Activated CD8-positive, alpha-beta T cell treated with anti-CD3 and anti-CD28 coated beads for 36 hours (primary cell): ENCODE measurements at places on chromosomes 2 and 18.

GRCh38 chr2:26905341-26906198 lies 57.6 kb downstream of the DPYSL5 start:
- H3K4me1 ChIP-seq, result no peaks in the 10 kb centered on the region
- DNase-seq, result no peak
- H3K27me3 ChIP-seq, result peaks cover 6% of the 10 kb centered on the region
- H3K4me3 ChIP-seq, result no peak overlapping the region
- no peaks in the 10 kb centered on the region for H3K36me3 ChIP-seq

DNA sequence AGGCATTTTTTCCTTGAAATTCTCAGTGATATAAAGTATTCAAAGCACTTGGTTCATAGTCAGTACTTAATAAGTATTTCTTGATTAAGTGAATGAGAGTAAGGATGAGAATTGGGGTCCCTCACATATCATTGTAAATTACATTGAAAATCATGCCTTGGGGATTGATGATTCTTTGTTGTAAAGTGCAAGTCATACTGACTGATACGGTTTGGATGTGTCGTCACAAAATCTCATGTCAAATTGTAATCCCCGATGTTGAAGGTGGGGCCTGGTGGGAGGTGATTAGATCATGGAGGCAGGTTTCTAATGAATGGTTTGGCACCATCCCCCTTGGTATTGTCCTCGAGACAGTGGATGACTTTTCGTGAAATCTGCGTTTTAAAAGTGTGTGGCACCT lies 385.9 kb downstream of the DLGAP1 start:
- no peaks in the 10 kb centered on the region for H3K4me1 ChIP-seq
- H3K36me3 ChIP-seq, result no peaks in the 10 kb centered on the region
- no peak overlapping the region for H3K27ac ChIP-seq
- no peak overlapping the region for H3K4me3 ChIP-seq
- H3K27me3 ChIP-seq, result peaks cover 1% of the 10 kb centered on the region
- no peak for DNase-seq

DNA sequence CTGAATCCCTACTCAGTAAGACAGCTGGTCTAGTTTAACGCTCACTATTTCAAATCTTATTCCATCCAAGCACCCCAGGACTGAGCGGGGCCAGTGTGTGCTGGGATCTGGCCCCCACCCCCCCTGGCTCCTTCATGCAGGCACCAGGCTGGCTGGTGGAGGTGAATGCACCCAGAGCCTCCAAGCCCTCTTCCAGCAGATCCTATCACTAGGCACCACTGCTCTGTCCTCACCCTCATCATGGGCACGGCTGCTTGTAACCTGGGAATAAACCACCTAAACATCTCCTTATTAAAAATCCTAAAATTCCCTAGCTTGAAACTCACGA lies 194.3 kb downstream of the ARL4C start:
- no peak overlapping the region for H3K27ac ChIP-seq
- no peak for DNase-seq
- H3K4me1 ChIP-seq, result peaks cover 41% of the 10 kb centered on the region
- H3K4me3 ChIP-seq, result no peak overlapping the region
- H3K27me3 ChIP-seq, result no peaks in the 10 kb centered on the region

DNA sequence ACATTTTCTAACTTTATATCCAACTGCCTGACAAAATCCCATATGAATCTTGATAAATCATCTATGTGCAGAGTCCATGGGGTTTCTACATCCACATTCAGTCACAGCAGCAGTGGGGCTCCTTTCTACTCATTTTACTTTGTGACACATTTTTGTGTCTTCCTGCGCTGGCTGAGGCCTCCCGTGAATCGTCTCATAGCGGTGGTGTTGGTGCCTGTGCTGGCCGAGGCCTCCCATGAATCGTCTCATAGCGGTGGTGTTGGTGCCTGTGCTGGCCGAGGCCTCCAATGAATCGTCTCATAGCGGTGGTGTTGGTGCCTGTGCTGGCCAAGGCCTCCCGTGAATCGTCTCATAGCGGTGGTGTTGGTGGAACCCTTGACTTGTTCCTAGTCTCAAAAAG lies 17.0 kb downstream of the SNED1 start:
- no peaks in the 10 kb centered on the region for H3K36me3 ChIP-seq
- no peak overlapping the region for H3K27ac ChIP-seq
- peaks cover 10% of the 10 kb centered on the region for H3K4me1 ChIP-seq
- no peaks in the 10 kb centered on the region for H3K27me3 ChIP-seq
- DNase-seq, result no peak

DNA sequence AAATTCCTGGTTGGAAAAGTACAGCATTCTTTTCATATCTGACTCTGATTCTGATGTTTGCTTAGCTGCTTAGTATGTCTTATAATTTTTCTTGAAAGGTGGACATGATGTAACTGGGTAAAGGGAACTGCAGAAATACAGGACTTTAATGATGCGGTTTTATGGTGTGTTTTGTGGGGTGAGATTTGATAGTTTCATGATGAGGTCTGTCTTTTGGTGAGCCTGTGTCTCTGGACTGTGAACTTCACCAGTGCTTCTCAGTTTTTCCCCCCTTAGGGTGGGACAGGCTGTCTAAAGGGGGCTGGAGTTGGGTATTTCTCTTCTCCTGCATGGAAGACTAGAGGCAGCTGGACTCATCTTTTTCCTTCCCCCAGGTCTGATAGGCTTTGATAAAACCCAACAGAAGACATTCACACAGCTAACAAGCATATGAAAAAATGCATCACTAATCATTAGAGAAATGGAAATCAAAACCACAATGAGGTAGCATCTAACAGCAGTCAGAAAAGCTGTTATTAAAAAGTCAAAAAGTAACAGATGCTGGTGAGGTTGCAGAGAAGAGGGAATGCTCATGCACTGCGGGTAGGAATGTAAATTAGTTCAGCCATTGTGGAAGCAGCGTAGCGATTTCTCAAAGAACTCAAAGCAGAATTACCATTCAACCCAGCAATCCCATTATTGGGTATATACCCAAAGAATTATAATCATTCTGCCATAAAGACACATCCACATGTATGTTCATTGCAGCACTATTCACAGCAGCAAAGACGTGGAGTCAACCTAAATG lies 77.6 kb downstream of the EPC2 start:
- H3K4me1 ChIP-seq, result peaks cover 84% of the 10 kb centered on the region
- no peak overlapping the region for H3K27ac ChIP-seq
- H3K27me3 ChIP-seq, result no peaks in the 10 kb centered on the region
- no peak overlapping the region for H3K4me3 ChIP-seq
- DNase-seq, result no peak
